ENCODE measurements at places on chromosomes 4 and X.

GRCh38 chrX:71366674-71367256, 608 bp downstream of the TAF1 start:
- peak; percentile 35 for DNase-seq

DNA sequence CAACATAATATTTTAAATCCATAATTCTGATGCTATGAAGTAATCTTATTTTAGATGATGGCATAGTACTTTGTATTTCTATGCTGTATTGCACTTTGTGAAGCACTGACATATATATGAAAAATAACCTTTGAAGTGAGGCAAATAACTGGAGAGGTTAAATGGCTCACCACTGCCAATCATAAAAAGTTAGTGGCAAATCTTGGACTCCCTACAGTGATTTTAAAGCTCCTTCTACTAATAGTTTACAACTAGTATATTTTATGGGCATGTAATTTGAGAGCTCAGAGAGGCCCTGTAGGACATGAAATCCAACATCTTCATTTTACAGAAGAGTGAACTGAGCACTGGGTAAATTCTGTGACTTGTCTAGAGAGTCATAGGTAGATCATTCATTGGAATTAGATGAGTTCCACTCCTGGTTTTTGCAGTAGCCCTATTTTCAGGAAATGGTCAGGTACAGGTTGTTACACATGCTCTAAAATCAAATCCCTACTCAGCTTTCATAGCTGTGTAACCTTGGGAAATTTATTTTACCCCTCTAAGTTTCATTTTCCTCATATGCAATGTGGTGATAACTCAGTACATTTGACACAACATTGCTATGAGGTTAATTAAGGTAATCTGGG, 804 bp upstream of the GC start:
- no peak for DNase-seq

- peak; percentile 23 for DNase-seq
Observed at GRCh38 chr4:22473268-22473667, 42.6 kb downstream of the ADGRA3 start.

DNA sequence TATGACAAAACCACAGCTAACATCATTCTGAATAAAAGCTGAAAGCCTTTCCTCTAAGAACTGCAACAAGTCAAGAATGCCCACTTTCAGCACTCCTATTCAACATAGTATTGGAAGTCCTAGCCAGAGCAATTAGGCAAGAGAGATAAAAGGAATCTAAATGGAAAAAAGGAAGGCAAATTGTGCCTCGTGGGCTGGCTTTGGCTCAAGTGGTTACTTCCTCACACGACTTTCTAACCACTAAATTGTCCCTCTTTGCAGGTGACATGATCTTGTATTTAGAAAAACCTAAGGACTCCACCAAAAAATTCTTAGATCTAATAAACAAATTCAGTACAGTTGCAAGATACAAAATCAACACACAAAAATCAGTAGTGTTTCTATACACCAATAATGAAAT, 57.2 kb downstream of the SCML2 start:
- DNase-seq, result no peak

- no peak for DNase-seq
Observed at GRCh38 chr4:16801356-16801755, 97.1 kb downstream of the LDB2 start.

GRCh38 chr4:170011921-170012628, 14.1 kb downstream of the MFAP3L start:
- DNase-seq, result no peak

Data from Caki2 (cell line).